ENCODE measurements at places on chromosomes 5 and 9.

GRCh38 chr9:69471433-69471832, 146.4 kb downstream of the ENTREP1 start:
- H3K27me3 ChIP-seq: no peaks in the 10 kb centered on the region
- peaks cover 2% of the 10 kb centered on the region for H3K4me1 ChIP-seq
- H3K27ac ChIP-seq: no peak overlapping the region

DNA sequence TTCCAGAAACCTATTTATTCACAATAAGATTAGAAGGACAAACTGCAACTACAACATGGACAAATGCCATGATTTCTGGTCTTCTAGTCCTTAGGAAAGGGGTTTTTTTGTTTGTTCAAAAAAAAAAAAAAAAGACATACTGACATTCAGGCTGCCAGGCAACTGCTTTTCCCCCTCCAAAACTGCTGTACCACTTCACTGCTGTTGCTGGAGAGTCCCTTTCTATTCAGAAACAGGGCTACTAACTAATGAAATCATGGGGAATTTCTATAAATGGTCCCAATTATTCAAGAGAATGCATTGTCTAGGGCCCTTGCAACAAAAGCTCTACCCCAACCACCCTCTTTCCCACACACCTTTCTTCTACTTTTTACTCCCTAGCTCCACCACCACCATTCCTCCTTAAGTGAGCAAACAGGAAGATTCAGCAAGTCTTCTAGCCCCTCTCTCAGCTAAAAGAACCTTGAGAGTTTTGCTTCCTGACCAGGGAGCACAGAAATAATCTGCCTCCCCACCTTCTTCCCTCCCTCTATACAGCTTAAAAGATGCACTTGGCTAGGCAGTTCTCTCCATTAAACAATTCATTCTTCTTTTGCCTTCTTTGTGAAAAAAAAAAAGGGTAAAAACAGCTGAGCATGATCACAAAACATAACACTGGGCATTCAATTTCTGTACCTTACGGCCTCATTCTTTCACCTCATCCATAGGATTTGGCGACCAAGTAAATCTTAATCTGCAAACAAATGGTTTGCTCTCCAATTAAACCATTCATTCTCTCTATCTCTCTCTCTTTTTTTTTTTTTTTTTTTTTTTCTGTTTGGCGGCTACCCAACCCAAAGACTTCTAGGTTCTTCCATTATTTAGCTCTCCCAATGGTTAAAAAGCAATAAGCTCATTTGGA, 13.8 kb downstream of the ZNF608 start:
- peaks cover 8% of the 10 kb centered on the region for H3K27me3 ChIP-seq
- no peak overlapping the region for H3K27ac ChIP-seq
- H3K36me3 ChIP-seq: no peaks in the 10 kb centered on the region
- H3K4me3 ChIP-seq: no peak overlapping the region

DNA sequence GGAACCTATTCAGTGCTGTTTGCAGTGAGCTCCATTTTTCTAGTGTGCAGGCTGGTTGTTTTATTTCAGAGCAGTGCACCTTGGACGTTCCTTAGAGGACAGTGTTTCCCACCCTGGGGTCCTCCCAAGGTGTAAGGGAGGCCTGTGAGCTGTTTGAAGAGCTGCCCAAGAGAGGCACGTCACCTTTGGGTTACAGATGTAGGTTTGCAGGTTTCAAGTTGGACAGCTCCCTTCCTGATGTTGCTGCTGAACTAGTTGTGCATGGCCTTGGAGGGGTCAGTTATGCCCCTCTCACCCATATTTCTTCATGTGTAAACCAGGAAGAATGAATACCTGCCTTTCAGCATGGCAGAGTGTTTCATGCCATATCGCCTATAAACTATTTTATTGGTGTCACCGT, 34.7 kb upstream of the POMT1 start:
- H3K4me1 ChIP-seq: peaks cover 13% of the 10 kb centered on the region
- no peaks in the 10 kb centered on the region for H3K27me3 ChIP-seq
- peaks cover 67% of the 10 kb centered on the region for H3K36me3 ChIP-seq
- no peak overlapping the region for H3K4me3 ChIP-seq
- peak overlapping the region; percentile 14 for H3K27ac ChIP-seq

- peaks cover 8% of the 10 kb centered on the region for H3K27me3 ChIP-seq
- no peak overlapping the region for H3K4me3 ChIP-seq
- no peak for DNase-seq
- H3K36me3 ChIP-seq: no peaks in the 10 kb centered on the region
Observed at GRCh38 chr5:142680605-142681259, 5.2 kb downstream of the FGF1 start.

GRCh38 chr9:90953200-90953599, 151.6 kb downstream of the SYK start:
- no peaks in the 10 kb centered on the region for H3K36me3 ChIP-seq
- no peak for DNase-seq
- H3K27me3 ChIP-seq: peaks cover 22% of the 10 kb centered on the region
- H3K4me1 ChIP-seq: peaks cover 3% of the 10 kb centered on the region
- no peak overlapping the region for H3K4me3 ChIP-seq

DNA sequence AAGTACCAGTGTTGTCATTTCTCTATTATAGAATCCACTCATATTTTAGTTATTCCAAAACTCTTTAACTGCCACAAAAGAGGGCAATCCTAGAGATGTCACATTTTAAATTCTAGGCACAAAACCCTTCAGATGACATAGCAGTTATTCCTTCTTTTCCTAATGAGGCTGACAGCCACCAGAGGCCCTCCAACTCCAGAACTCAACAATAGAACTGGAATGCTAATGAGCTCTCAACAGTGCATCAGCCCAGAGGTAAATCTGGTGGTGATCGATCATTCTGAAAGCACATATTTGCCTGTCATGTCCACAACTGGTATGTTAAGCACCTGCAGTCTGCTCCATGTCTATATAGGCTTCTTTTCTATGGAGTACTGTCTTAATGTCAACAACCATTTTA, 40.2 kb upstream of the RAB3C start:
- peaks cover 55% of the 10 kb centered on the region for H3K4me1 ChIP-seq
- peaks cover 13% of the 10 kb centered on the region for H3K36me3 ChIP-seq
- H3K27me3 ChIP-seq: no peaks in the 10 kb centered on the region
- no peak overlapping the region for H3K4me3 ChIP-seq

DNA sequence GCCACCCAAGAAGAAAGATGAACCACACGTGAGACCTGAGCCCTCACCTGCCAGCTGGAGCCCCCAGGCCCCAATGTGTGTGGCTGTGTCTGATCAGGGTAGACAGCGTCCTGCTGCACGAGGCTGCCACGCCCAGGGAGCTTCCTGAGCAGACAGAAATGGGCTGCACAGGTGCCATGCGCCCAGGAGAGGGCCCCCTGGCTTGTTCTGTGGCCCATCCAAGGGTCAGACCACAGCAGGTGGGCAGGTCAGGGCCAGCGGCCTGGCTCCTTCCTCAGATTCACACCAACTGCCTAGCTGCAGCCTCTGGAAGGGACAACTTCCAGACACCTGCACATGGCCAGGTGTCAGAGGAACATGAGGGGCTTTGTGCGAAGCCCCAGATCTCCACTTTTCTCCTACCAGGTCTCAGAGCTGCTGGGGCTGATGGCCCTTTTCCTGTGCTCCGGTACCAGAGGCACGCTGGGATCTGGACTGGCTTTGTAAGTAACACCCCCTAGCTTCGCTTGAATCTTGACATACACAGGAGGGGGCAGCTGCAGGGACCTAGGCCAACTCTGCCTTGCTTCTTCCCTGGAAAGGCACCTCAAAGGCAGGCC, 10.8 kb downstream of the SARDH start:
- DNase-seq: no peak
- no peaks in the 10 kb centered on the region for H3K36me3 ChIP-seq
- H3K4me3 ChIP-seq: no peak overlapping the region
- peaks cover 11% of the 10 kb centered on the region for H3K4me1 ChIP-seq
- peaks cover 52% of the 10 kb centered on the region for H3K27me3 ChIP-seq

DNA sequence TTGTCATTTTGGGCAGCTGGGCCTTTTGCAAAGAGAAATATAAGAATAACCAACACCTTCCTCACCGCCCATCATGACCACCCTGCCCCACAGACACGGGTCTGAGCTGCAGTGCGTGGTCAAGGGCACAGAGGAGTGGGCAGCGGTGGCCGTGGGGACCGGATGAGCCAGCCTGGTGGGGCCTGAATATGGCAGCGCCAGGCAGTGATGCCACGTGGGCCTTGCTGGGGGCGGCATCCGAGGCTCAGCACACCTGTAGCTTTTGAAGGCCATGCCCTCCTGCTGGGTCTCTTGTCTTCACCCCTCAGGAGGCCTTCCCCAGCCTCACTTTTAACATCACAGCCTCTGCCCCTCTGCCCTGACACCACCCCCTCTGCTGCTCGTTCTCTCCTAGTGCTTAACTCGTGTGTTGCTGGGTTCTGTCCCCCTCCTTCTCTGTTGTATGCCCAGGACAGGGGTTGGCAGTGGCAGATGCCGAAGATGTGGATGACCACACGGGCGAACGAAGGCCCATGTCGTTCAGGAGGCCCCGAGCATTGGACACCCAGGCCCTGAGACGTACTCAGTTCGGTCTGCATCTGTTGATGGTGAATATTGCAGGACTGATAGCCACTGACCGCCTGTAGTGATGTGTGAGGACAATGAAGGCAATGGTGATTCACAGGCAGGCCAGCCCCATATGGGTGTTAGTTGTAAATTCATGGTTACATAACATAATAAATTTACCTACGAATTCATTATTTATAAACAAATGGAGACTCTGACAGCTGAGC, 46.0 kb downstream of the AHRR start:
- no peaks in the 10 kb centered on the region for H3K27me3 ChIP-seq
- H3K27ac ChIP-seq: peak overlapping the region; percentile 96
- peak overlapping the region; percentile 11 for H3K4me3 ChIP-seq
- DNase-seq: no peak

DNA sequence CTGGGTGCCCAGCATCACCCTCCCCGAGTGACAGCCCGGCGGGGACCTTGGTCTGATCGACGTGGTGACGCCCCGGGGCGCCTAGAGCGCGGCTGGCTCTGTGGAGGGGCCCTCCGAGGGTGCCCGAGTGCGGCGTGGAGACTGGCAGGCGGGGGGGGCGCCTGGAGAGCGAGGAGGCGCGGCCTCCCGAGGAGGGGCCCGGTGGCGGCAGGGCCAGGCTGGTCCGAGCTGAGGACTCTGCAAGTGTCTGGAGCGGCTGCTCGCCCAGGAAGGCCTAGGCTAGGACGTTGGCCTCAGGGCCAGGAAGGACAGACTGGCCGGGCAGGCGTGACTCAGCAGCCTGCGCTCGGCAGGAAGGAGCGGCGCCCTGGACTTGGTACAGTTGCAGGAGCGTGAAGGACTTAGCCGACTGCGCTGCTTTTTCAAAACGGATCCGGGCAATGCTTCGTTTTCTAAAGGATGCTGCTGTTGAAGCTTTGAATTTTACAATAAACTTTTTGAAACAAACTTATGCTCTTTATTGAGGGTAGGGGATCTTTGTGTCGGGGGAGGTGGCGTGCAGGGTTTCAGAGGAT, 1.3 kb downstream of the GADD45G start:
- H3K4me1 ChIP-seq: peaks cover 34% of the 10 kb centered on the region
- peak overlapping the region; percentile 91 for H3K4me3 ChIP-seq
- H3K27ac ChIP-seq: peak overlapping the region; percentile 92
- peak; percentile 23 for DNase-seq
- peaks cover 9% of the 10 kb centered on the region for H3K36me3 ChIP-seq
- H3K27me3 ChIP-seq: peaks cover 7% of the 10 kb centered on the region

- no peak overlapping the region for H3K4me3 ChIP-seq
- no peaks in the 10 kb centered on the region for H3K36me3 ChIP-seq
- no peak for DNase-seq
Observed at GRCh38 chr5:55897206-55897894, 46.2 kb downstream of the IL31RA start.

DNA sequence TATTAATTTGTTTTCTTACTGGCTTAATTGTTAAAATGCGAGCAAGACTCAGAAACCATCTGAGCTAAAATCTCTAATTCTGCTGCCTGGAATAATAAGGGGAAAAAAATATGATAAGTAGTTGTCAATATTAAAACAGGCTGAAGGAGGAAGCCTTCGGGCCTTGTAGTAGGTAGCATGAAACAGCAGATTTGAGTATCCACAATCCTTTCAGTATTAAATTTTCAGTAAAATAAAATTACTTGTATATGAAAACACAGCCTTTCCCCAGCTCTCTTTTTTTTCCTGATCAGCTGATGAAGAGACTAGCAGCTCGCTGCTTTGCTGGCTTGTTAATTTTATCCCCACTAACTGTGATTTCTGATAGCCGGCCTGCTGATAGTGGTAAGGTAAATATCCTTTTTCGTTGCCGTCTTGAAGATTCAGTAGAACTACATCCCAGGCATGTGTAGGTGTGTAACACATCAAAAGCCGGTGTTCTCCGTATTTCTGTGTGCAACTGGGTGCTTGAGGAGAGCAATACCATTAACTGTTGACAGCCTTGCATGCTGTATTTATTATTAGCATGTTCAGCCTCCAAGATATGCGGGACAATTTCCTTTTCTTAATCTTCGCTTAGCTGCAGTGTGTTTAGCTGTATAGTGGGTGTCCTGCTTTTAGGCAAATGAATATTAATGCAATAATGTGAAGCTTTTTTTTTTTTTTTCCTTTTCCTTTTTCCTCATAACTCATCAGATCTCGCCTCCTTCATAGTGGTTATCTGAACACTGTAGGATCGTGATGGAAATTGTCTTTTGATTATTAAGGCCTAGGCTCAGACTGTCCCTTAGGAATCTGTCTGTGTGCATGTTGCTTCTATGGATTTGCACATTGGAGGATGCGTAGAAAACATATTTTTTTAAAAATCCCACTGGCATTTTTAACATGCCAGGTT, 144.6 kb downstream of the SMARCA2 start:
- peaks cover 26% of the 10 kb centered on the region for H3K36me3 ChIP-seq
- peak overlapping the region; percentile 78 for H3K4me3 ChIP-seq
- no peak overlapping the region for H3K27ac ChIP-seq
- DNase-seq: no peak
- peaks cover 29% of the 10 kb centered on the region for H3K4me1 ChIP-seq
- H3K27me3 ChIP-seq: no peaks in the 10 kb centered on the region

- no peaks in the 10 kb centered on the region for H3K27me3 ChIP-seq
- peaks cover 35% of the 10 kb centered on the region for H3K4me1 ChIP-seq
- H3K4me3 ChIP-seq: no peak overlapping the region
Observed at GRCh38 chr9:27462846-27463245, 61.2 kb upstream of the IFNK start.

DNA sequence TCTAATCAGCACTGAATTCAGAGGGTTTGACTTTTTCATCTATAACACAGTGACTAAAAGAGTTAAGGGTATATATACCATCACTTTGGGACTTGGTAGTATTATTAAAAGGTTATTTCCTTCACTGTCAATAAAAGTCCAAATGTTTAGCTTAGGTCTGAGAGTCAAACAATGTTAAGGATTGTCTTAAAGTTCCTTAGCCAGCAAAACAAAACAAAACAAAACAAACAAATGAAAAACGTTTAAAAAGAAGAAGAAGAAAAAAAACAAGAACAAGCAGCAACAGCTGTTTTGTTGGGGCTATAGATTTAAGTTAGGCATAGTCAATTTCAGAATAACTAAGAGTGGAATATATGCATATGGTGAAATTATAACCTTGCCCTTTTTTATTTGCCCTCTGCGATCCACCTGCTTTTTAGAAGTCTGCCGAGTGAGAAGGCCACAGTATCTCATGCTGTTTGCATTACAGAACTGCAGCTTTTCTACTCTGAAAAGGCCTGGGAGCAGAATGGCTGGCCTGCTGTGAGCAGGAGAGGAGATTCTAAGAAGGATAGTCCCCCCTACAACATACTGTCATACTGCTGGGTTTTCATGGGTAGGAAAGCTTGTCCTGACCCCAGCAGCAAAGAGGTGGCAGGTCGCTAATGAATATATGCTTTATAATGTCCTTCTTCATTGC, 141.7 kb downstream of the NTRK2 start:
- H3K27ac ChIP-seq: no peak overlapping the region
- H3K36me3 ChIP-seq: no peaks in the 10 kb centered on the region
- peaks cover 23% of the 10 kb centered on the region for H3K27me3 ChIP-seq
- H3K4me1 ChIP-seq: no peaks in the 10 kb centered on the region
- no peak overlapping the region for H3K4me3 ChIP-seq

Measured in stimulated activated naive B cell treated with anti-CD40 and anti-IgM and Interleukin-4, amounts not matched to agents 10 μg/mL and 1 μg/mL and 100 μg/mL, for 72 hours (primary cell).